ENCODE measurements at places on chromosomes 4 and X.

GRCh38 chrX:118971552-118971951 lies 2.9 kb upstream of the LONRF3 start:
- no peak for DNase-seq

- DNase-seq = peak; percentile 81
Measured at GRCh38 chr4:77360451-77360850, 203.4 kb downstream of the CCNG2 start.

GRCh38 chr4:80362578-80363181 lies 27.1 kb downstream of the CFAP299 start:
- peak; percentile 11 for DNase-seq

GRCh38 chr4:104519588-104519987 lies 24.9 kb upstream of the CXXC4 start:
- DNase-seq = no peak

All from NCI-H1105 treated with DMSO at 0.1 percent for 48 hours (cell line).